ENCODE measurements at places on chromosomes 11 and 22.

GRCh38 chr11:27396259-27396839, 33.3 kb upstream of the CCDC34 start:
- DNase-seq = no peak

DNA sequence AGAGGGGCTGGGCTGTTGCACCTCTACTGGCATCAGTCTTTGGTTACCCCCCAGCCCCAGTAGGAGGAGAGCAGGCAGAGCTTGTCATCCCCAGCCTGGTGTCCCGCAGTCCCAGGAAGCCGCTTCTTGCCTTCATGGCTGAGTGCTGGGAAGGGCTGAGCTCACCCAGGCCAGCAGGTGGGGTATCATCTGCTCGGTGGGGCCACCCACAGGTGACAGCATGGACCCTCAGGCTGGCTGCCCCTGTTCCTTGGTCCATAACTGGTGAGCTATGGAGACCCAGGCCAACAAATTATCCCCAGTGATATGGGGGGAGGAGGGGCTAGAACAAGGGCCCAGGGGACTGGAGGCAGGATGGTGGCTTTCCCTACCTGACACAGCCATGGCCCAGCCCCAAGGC, 6.5 kb upstream of the RHOD start:
- no peak for DNase-seq

GRCh38 chr22:33652615-33653014, 267.7 kb downstream of the LARGE1 start:
- DNase-seq = no peak

DNA sequence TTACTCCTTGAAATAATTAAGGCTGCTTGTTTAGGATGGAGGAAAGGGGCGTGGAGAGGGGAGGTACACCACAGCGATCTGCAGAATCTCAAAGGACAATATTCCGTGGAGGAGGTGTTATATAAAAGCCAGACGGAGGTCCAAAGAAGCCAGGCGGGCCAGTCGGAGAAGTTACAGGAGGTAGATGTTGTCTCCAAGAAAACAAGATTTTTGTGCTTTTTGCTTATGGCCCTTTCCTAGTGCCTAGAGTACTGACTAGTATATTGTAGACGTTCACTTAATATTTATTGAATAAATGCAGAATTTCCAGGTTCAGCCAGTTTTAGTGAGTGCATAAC, 761 bp downstream of the ZDHHC13 start:
- peak; percentile 30 for DNase-seq

DNA sequence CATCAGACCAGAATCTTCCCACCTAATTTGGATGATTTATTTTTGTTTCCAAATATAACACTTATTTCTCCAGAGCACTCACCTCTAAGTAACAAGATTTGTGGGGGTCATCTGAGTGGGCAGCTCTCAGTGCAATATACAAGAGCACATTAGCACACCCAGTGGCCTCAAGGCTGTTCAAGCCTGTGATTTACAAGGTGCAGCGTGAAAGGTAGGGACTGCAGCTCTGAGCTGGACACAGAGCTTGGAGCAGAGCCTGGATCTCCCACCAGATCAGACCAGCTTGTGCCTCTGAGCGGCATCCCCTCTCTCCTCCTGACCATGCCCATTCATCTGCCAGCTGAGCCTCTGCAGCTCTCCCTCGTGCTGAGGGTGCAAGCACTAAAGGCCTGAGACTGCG, 323.3 kb upstream of the ZC3H12C start:
- no peak for DNase-seq

DNA sequence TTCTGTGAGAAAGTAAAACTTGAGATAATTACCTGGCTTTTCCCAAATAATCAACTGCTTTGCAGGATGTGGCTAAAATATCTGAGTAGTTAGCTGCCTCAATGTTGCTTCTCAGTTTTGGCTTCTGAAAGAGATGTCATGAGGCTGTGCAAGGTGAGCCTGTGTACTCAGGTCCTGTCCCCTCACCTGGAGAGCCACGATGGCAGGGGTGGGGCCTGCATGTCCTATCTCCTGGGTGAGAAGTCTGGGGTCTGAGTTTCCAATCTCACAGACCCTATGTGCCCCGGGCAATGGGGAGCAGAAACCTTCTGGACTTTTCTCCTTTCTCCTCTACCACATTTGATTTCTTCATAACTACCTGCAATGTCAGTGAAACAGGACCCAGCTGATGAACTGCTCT, 338.6 kb upstream of the B3GAT1 start:
- DNase-seq = no peak

GRCh38 chr11:57501953-57502352, 13.5 kb downstream of the SLC43A1 start:
- DNase-seq = no peak

- DNase-seq = peak; percentile 2
Observed at GRCh38 chr11:130652671-130653335, 204.4 kb downstream of the ADAMTS15 start.

DNA sequence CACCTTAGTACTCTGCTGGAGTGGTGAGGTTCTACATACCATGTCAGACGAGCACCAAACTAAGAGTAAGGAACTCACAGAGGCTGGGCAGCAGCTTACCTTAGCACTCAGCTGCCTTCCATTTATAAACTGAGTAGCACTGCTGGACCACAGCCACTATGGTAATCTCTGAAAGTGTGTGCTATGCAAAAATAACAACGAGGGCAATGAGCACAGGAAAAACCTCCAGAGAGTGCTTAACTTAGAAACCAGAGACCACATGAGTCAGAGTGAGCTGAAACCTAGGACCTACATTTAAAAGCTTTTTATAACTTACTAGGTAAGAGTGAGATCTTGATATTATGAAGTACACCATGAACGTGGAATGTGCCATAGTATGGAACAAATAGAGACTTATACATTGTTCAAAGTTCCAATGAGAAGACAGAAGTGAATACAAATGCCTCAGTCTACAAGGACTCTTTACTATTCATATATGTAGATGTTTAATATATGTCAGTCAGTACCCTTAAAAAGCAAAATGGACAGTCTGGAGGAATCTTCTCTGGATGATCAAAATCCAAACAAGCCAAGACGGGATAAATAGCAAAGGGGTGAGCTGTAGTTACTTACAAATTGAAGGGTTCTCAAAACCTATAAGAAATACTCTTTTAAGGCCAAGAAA, 17.2 kb upstream of the CD59 start:
- DNase-seq = no peak

DNA sequence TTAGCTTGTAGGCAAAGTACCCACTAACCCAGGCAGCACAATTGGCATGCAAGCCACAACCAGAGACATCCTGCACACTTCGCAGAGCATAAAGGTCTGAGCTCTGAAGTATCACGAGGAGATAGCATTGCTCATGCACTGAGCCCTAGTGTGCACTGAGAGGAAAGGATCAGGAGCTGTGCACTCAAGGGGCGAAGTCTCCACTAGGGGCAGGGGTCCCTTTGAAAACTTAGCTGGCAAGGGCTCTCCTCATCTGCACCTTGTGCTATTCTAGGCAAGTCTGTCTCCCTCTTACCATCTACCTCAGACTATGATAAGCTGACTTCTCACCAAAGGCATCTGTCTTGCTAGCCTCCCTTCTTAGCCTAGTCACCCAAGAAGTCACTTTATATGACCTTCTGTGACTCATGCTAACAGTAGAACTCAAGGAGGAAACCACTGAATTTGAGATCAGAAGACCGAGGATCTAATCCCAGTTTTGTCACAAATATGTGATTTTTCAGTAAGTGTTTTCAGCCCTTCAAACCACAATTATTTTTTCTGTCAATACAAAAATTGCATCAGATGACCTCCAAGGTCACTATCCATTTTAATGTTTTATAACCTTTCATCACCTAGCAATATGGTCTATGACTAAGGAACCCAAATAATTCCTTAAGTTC, 1078.0 kb downstream of the NTM start:
- DNase-seq = no peak

DNA sequence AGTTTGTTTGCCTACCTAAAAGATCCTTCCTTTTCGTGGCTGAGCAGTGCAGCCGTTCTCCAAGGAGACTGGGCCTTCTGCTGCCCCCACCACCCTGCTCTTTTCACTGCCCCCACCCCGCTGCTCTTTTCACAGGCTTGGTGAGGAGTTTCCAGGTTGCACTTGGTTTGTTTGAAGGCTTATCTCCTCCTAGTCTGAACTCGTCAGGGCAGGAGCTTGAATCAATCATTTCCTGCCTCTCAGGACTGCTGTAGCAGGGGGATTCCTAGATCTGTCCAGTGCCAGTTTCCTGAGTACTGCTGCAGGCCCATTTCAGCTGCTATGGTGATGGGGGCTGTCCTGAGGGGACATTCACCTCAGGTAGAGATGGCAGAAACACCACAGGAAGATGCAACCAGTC, 10.0 kb downstream of the MED15 start:
- DNase-seq = no peak

DNA sequence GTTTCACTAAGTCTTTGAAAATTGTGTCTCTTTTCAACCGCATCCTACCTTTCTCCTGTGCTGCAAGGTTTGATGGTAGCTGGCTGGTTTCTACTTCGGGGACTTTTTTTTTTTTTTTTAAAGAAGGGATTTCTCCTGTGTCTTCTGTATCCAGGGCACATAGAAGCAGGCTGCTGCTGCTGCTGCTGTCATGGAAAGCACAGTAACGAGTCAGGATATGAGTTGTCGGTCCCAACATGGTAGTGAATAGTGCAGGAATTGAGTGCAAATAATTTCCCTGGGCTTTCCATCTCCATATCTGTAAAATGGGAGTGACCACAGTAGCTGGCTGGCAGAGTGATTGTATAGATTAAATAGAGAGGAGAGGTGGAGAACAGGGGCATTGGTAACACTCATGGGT, 118.3 kb upstream of the NAV2 start:
- DNase-seq = no peak

GRCh38 chr11:75538150-75538942, 12.6 kb upstream of the GDPD5 start:
- no peak for DNase-seq

DNA sequence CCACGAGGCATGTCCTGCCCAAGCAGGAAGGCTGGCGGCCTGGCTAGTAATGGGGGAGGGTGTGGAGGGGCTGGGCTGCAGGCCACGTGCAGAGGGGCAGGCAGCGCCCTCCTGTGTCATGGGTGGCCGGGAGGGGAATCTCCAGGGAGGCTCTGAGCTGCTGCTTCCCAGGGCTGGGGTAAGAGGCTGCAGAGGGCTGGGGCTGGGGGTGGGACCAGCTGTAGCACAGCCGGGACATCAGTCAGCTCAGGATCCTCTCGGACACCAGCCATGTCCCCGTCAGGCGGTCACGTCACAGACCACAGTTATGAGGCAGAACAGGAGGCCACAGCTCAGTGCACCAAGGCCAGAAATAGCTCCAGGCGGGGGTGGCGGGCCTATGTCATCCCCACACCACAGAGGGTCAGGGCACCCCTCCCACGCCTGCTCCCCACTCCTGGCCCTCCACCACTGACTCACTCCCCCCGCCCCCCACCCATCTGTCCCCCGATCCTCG, 21.1 kb downstream of the RTN4R start:
- no peak for DNase-seq

DNA sequence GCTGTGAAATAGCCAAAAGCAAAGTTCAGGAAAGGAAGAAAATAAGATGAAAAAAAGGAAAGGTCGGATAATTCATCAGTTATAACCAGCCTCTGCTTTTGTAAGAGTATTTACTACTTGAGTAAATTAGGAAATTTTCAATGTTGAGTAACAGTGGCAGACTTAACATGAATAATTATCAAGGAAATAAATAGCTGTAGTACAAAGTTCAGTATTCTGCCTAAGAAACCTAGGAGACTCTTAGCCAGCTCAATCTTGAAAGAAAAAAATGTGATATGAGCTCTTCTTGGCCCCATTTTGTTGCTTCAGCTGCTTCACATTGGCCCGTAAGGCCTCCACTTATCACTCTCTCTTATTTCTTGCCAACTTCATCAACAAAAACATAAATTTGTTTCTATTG, 17.0 kb upstream of the DNAJB7 start:
- DNase-seq = no peak

- peak; percentile 76 for DNase-seq
Observed at GRCh38 chr11:118415062-118415738, 13.8 kb downstream of the ATP5MG start.

GRCh38 chr11:10303558-10304363, 1.1 kb upstream of the ADM start:
- peak; percentile 52 for DNase-seq
